Stimulated activated CD8-positive, alpha-beta memory T cell treated with anti-CD3 and anti-CD28 coated beads, Interleukin-15, amount 100 ng/mL, for 1 hour (primary cell): ENCODE measurements at places on chromosomes 11 and 22.

- DNase-seq, result no peak
These were observed 67.6 kb upstream of the ARHGAP42 start for GRCh38 chr11:100619484-100619883.

- DNase-seq, result no peak
These were observed 6.5 kb downstream of the TENM4 start for GRCh38 chr11:79434283-79434682.

DNA sequence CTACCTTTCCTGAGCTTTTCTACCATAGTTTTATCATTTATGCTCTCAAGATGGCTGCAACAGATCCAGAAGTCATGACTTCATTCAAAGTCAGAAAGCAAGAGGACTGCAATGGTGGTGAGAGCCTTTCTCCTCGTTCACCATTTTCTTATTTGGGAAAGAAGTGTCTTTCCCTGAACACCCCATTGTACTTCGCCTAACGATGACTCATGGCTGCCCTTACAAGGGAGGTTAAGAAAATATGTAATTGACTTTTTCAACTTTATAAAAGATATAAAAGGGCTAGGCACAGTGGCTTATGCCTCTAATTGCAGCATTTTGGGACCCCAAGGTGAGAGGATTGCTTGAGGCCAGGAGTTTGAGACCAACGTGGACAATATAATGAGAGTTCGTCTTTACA lies 541.7 kb downstream of the METTL15 start:
- DNase-seq, result no peak

- DNase-seq, result no peak
These were observed 29.4 kb downstream of the LRP5 start for GRCh38 chr11:68341557-68342458.

DNA sequence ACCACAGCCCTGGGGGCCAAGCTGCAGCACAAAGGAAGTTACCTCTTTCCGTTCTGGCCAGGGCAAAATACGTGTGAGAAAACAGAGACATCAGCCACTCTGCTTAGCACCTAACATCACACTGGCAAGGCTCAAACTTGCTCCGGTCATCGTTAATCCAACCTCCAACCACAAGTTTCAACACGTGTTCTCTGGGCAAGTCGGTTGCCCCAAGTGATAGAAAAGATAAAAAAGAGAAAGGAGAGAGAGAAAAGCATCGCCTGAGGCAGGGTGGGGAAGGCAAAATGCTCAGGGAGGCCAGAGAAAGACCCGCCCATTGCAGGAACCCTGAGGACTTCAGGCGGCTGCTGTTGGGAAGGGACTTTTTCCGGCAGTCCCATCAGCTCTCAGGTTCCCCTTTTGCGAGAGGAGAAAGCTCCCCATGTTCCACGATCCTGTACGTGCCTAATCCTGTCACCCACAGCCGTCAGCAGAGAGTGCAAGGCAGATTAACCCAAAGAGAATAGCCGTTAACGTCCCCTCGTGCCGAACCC lies 18.5 kb upstream of the B4GALNT4 start:
- no peak for DNase-seq
